ENCODE measurements at places on chromosomes 13 and 19.

- peak; percentile 43 for DNase-seq
These were observed 843 bp downstream of the ANO8 start for GRCh38 chr19:17333611-17334413.

DNA sequence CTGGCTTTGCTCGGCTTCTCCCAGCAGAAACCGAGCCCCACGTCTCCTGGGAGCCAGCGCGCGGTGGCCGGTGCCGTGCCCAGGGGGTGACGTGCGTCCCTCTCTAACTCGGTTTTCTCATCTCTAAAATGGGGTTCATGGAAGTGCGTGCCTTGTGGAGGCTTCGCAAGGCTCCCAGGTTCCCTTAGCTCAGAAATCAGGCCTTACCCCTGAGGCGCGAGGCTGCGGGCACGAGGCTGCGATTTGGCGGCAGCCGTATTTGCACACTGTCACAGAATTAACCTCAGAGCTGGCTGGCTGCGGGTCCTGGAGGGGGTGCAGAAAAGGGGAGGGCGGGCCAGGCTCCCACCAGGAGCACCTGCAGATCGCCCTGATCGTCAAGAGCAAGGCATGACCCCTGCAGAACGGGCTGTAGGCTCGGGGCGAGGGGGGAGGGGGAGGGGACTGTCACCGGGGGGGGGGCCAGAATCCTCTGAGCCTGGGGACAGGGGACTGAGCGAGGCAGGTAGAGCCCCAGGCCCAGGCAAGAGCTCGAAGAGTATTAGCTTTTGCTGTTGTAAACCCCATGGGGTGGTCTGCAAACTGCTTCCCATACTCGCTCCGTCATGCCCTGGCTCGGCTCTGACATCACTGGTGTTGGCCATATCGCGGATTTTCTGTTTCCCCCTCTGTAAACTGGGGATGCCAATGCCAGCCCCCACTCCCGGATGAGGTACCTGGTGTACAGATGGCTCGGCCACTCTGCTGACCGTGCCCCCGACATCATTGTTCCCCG is 62.2 kb downstream of the CCNE1 start:
- DNase-seq, result no peak

DNA sequence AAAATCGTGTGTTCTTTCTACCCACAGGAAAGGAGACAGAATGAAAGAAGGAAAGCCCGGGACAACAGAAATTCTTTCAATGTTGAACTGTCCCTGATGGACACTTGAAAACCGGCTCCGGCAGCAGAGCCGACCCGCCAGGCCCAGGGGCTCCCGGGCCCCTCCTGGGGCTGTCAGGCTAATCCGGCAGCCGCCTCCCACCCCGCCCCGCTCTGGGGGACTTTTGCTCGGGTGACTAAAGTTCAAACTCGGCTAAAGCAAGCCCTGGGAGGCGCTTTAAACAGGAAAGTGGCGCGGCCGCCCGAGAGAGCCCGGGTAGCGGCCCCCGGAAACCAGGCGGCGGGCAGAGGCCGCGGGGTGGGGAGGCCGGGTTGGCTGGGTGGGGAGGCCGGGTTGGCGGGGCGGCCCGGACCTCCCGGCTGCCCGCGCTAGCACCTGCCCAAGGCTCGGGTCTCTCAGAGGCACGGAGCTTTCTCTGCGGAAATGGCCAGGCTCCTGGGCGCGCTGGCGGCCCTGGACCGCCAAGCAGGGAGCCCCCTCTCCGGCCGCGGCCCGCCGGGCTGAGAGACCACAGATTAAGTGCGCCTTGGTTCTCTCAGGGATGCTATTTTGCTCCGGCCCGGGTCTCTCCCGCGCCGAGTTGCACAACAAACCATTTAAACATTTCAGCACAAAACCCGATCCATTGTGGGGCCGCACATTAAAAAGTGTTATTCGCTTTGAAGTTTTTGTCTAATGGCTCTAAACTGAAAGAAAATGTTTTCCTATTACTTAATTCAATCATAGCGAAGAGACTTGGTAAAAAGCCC is 2.6 kb upstream of the GSX1 start:
- DNase-seq, result no peak

GRCh38 chr13:98033277-98034247 is 80.1 kb downstream of the IPO5 start:
- peak; percentile 44 for DNase-seq

DNA sequence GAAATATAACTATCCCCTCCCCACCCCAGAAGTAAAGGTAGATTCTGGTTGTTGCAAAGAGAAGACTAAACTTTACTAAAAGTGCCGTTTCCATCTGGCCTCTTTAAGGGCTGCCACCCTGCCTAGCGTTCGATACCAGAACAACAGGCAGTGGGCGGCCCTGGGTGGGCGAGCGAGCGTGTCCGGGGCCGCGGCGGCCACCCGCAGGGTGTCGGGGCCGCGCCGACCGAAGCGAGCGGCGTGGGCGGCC is 2.6 kb downstream of the FGF9 start:
- DNase-seq, result peak; percentile 5

DNA sequence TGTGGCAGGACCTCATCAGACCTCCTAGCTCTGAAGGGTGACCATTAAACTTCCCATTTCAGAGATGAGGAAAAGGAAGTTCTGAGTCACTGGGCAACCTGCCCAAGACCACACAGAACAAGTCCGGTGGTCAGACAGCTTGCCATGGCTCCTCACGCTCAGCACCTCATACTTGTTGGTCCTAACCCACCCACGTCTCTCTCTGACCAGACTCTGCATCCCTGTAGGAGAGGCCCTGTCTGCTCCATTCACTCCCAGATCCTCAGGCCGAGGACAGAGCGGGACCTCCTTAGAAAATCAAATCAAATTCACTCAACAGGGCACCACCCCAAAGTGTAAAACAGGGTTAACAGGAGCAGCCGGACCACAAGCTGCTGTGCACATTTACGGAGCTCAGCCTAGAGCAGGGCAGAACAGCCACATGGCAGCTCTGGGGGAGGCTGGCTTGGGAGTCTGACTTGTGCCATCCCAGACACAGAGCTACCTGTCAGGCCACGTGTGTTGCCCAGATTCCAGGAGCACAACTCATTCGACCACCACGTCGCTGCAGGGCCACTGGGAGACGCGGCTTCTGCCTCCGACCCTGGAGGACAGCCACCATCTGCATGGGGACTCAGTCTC is 1.7 kb downstream of the MIER2 start:
- no peak for DNase-seq

- DNase-seq, result no peak
These were observed 110.8 kb downstream of the TNFRSF19 start for GRCh38 chr13:23680845-23681669.

- DNase-seq, result no peak
These were observed 5.3 kb upstream of the TCF3 start for GRCh38 chr19:1657746-1658145.

DNA sequence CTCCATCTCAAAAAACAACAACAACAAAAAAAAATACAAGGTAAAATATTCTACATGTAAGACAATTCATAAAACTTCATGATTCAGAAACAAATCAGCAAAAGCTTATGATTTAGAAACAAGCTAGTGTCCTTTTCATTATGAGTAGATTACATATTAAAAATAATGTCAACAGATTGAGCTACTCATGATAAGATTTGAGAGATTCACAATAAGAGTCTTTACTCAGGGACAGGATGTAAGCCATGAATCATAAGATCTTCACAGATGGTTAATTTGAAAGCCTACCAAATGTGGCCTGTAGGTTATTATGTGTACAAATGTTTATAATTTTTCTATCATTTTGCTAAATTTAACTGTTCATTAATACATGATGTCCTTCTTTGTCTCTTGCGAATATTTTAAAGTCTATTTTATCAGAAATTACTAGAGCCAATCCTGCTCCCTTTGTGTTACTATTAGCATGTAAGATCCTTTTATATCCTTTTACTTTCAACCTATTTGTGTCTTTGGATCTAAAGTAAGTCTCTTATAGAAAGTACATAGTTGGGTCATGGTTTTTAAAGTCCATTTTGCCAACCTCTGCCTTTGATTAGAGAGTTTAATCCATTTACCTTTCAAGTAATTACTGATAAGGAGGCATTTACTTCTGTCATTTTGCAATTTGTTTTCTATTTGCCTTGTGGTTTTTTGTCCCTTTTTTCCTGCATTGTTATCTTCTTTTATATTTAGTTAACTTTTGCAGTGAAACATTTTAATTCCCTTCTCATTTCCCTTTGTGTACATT is 68.3 kb upstream of the RXFP2 start:
- no peak for DNase-seq

GRCh38 chr13:41660411-41660810 is 203.1 kb downstream of the RGCC start:
- no peak for DNase-seq

DNA sequence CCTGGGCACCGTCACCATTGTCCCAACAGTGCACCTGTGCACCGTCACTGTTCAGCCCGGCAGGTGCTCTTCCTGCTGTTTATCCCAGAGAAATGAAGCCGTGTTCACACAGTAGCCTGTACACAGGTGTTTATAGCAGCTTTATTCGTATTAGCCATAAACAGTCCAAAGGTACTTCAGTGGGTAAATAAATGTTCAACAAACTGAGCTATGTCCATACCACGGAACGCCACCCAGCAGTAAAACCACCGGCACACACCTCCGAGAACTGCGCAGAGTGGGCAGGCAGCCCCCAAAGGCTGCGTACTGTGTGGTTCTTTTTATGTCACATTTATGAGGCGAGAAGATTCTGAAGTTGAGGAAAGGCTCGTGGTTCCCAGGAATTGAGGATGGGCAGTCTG is 44.9 kb upstream of the DCUN1D2 start:
- no peak for DNase-seq

DNA sequence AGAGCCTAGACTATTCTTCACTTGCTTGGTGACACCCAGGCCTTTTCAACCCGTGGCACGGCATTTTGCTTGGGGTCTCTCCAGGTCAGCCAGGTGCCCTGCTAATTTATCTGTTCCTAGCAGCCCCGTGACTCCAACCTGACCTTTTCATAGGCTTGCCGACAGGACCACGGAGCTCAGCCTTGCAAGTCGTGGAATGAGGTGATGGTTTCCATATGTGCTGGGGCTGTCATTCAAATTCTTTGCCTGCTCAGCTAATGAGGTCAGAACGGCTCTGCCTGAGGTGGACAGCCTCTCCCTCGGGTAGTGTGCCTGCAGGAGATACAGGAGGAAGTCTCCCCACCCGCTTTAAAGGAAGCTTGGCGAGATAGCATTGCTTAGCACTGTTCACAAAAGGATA is 61.0 kb downstream of the SHISA2 start:
- DNase-seq, result no peak

- peak; percentile 52 for DNase-seq
These were observed 7.0 kb downstream of the KLF5 start for GRCh38 chr13:73065665-73066340.

DNA sequence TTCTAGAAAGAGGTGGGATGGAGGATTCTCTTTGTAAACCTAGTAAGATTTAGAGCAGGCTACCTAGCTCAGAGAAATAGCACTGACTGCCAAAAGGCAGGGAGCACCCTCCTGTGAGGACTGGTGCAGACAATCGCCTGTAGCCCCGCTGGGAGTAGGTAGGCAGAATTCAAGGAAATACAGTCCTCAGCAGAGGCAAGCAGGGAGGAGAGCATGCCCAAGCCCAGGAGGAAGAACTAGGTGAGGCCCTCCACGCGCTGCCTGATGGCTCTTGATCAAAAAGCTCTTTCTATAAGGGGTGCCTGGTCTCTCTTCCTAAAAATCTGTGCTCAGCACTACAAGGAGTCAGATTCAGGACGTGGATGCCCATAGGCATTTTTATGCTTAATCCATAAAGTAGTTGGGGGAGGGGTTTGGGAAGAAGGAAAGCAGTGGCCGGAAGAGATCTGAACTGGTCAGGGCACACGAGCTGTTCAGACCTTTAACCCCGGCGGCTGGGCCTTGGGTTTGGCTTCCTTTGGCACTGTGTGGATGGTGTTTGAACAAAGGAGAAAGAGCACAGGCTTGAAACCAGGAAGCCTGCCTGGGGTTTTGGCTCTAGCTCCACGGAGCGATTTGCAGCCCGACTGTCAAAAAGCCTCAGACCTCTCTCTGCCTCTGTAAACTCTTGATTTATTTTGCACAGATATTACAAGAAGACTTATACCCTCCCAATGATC is 320.6 kb downstream of the FOXO1 start:
- DNase-seq, result peak; percentile 56

DNA sequence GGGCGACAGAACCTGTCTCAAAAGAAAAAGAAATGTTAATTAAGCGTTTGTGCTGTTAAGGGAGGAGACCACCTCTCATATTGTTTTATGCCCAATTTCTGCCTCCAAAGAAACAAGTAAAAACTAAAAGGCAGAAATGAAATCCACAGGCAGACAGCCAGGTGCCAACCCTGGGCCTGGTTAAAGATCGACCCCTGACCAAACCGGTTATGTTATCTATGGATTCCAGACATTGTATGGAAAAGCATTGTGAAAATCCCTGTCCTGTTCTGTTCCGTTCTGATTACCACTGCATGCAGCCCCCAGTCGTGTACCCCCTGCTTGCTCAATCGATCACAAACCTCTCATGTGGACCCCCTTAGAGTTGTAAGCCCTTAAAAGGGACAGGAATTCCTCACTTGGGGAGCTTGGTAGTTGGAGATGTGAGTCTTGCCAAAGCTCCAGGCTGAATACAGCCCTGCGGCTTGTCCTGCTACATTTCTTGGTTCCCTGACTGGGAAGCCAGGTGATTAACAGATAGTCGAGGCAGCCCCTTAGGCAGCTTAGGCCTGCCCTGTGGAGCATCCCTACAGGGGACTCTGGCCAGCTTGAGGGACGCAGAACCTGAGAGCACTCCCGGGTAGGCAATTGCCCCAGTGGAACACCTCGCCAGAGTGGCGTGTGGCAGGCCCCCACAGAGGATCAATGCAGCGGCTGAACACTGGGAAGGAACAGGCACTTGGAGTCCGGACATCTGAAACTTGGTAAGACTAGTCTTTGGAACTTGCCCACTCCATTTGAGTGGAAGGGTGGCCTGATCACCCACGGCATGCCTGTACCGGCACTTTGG is 748 bp upstream of the ZNF552 start:
- no peak for DNase-seq

- DNase-seq, result no peak
These were observed 12.8 kb downstream of the CAPS start for GRCh38 chr19:5926641-5927440.

GRCh38 chr13:97261254-97262005 is 39.3 kb downstream of the MBNL2 start:
- DNase-seq, result no peak

DNA sequence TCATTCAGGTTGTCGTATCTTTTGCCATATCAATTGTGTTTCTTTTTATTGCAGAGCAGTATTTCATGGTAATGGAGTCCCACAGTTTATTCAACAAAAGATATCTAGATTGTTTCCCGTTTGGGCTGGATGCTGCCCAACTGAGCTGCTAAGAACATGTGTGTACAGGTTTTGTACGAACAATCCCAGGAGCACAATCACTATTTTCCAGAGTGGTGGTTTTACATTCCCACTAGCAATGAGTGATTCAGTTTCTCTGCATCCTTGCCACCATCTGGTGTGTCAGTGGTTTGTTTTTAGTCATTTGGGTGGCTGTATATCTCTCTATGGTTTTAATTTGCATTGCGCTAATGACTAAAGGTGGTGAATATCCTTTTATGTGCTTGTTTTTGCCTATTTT is 52.7 kb upstream of the ZDHHC20 start:
- DNase-seq, result no peak

Measured in DMS79 treated with DMSO at 0.1 percent for 48 hours (cell line).